Anterior cingulate cortex (tissue), 58 donors: ENCODE measurements at places on chromosomes 2 and 18.

- no peak for DNase-seq
These were observed 1220.1 kb downstream of the LRP1B start for GRCh38 chr2:140910683-140911082.

GRCh38 chr2:9703085-9703678 lies 72.4 kb upstream of the YWHAQ start:
- peak; percentile 63 for DNase-seq

GRCh38 chr2:523698-524270 lies 153.4 kb downstream of the TMEM18 start:
- DNase-seq: no peak

- DNase-seq: no peak
These were observed 389.5 kb upstream of the TNP1 start for GRCh38 chr2:217249121-217250012.

GRCh38 chr2:73289304-73289703 lies 4.0 kb downstream of the EGR4 start:
- DNase-seq: no peak

DNA sequence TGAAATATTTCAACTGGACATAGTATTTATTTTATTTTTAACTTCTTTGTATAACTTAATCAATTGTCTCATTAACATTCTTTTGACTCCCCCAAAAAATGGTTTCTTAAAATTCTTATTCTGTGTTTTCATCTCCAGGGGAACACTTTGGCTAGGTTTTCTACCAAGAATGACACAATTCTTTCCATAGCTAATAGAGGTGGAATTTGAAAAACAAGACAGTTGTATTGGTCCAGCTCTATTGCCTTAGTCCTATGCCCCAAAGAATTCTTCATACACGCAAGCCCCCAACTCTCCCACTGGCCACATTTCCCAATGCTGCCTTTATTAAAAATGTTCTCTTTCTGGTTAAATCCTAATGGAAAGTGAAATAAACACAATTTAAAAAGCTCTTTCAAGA lies 104.7 kb upstream of the PKDCC start:
- DNase-seq: no peak

- no peak for DNase-seq
These were observed 123.9 kb downstream of the ZFP36L2 start for GRCh38 chr2:43102366-43103092.

DNA sequence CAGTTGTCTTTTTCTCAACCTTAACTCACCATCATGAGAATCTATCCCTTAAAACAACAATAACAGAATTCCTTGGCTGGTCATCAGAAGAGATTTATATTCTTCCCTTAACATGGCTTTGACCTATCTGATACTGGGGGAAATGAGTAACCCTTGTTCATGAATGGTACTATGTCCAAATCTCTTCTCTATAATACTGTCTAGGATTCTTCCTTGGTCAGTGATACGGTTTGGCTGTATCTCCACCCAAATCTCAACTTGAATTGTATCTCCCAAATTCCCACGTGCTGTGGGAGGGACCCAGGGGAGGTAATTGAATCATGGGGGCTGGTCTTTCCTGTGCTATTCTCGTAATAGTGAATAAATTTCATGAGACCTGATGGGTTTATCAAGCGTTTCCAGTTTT lies 282.0 kb upstream of the SIX2 start:
- DNase-seq: no peak

DNA sequence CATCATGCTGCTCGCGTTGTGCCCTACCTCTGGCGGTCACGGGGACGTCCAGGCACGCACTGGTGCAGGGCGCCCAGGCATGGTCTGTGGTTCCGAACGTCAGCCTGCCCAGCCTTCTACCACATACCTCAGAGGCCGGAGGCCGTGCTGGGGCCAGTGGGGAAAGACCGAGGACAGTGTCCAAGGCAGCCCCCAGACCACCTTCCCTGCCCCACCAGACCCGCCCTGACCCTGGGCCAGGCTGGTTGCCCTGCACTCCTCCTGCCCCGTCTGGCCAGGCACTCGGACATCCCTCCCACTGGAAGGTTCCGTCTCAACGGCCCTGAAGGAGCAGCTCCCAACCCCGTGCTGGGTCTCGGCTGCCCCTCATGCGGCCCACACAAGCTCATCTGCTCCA lies 32.8 kb downstream of the SLC66A2 start:
- no peak for DNase-seq

GRCh38 chr18:33870059-33870458 lies 292.0 kb downstream of the ASXL3 start:
- no peak for DNase-seq

- DNase-seq: no peak
These were observed 44.3 kb downstream of the EPHA4 start for GRCh38 chr2:221527776-221528309.

DNA sequence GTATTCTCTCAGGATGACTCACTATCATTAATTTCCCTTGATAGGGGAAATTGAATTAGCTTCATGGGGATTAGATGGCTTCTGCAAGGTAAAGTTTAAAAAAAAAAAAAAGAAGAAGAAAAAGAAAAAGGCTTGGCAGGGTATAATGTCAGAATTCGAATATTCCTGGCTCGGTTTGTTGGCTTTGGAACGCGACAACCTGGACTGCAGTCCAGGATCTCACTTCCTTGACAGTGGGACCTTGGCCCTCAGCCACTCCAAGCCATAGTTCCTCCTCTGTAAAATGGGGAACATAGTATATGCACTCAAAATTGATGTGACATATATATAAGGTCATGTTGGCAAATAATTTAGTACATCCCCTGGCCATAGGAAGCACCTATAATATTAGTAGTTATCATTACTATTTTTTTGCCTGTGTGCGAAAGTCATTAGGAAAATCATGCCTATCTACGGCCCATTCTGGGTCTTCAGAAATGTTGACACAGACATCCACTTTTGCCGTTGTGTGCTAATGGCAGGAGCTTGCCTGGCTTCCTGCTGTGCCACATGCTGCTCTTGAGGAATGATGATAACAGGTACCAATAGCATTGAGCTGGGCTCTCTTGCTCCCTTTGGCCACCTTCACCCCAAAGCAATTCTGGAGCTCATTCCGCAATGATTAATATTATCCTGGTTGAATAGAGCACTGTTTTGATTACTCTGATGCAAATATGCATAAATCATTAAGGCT lies 97.9 kb downstream of the MTCL1 start:
- DNase-seq: no peak

DNA sequence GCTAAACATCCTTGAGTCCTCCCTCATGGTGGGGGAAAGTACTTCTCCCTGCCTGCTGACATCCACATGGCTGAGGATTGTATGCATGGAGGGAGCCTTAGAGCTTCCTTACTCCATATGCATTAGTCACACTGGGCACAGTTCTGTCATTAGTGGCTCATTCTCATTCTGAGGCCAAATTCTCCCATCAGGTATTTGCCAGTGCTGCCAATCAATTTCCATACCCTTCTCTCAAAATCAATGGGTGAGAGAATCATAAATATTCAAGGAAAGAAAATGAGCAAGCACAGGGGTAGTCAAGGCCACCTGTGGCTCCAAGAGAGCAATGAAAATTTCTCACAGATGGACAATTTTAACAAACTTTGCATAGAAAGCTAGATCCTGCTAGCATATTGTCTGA lies 422.6 kb upstream of the SETBP1 start:
- DNase-seq: no peak

GRCh38 chr2:121489284-121489683 lies 41.4 kb upstream of the RNU4ATAC start:
- no peak for DNase-seq

DNA sequence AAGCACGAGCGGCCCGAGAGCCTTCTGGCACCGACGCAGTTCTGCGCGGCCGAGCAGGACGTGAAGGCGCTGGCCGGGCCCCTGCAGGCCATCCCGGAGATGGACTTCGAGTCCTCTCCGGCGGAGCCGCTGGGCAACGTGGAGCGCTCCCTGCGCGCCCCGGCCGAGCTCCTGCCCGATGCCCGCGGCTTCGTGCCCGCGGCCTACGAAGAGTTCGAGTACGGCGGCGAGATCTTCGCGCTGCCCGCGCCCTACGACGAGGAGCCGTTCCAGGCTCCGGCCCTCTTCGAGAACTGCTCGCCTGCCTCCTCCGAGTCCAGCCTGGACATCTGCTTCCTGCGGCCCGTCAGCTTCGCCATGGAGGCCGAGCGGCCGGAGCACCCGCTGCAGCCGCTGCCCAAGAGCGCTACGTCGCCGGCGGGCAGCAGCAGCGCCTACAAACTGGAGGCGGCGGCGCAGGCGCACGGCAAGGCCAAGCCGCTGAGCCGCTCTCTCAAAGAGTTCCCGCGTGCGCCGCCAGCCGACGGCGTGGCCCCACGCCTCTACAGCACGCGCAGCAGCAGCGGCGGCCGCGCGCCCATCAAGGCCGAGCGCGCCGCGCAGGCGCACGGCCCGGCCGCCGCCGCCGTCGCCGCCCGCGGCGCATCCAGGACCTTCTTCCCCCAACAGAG lies 70.4 kb downstream of the ARHGEF33 start:
- DNase-seq: peak; percentile 28

DNA sequence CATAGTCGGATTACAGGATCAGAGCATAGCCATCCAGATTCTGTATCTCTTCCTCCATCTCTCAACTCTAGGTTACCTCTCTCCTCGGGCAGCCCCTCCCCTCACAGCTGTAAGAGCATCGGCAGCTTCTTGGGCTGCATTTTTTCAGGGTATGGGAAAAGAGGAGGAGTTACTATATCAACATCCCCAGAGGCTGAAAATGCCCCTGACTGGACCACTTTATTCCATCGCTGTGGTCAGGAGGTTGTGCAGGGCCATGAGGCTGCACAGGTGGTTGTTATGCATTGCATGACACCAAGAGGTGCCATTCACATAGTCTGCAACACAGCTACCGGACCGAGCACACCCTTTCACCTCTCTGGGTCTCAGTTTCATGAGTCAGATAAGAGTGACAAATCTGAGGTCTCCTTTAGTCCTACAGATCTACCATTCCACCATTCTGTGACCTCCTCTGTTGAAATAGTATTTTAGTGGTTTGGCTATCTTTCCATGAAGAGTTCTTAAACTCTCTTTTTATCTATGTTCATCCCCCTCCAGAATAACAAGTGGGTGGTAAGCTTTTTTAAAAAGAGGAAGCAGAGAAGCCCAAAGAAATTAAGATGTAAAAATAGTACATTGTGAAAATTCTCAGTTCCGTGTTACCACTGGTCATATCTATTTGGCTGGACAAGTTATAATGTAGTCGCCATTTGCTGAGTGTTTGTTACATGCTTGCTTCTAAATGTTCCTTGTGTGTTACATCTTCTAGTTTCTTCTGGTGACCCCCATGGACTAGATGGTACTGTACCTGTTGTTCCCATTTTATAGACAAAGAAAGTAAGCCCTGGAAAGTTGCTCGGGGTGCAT lies 56.6 kb upstream of the SLC1A4 start:
- DNase-seq: no peak

GRCh38 chr2:159497847-159498246 lies 118.5 kb downstream of the BAZ2B start:
- DNase-seq: no peak

DNA sequence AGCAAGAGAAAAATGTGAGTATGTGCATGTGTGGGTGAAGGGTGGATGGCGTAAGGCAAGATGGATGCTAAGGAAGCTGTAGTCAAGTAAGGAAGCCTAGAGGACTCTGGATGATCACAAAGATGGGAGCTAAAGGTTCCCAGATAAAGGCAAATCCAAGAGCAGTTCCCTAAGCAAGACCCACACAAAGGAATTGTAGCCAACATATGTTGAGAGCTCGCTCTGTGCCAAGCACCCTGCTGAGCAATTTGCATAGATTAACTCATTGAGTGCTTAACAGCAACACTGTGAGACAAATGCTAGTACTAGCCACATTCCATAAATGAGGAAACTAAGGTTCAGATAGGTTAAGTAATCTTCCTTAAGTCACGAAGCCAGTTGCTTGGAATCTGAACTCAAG lies 132.6 kb downstream of the C1D start:
- DNase-seq: no peak

DNA sequence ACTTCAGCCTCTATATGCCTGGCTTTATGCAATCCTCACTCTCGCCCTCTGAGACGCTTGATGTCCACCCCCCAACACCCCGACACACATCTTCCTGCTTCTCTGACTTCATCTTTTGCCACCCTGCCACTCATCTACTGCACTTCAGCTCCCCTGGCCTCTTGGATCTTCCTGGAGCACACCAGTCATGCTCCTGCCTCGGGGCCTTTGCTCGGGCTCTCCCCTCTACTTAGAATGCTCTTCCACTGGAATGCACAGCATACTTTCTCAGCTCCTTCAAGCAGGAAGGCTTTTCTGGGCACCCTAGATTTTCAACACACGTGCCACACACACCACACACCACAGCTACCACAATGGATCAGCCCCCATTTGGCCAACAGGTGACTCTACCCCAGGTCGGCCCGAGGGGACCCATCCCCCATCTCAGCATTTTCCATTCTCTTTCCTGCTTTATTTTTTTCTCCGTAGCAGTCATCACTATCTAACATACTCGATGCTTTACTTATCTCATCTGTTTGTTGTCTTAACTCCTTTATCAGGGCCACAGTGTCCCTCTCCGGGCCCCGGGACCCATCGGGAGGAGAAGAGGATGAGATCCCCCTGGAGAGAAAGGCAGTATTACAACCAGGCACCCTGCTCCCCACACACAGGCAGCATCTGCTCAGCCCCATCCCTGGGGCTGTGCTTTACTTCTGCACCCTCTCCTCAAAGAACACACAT lies 2.3 kb downstream of the RUFY4 start:
- no peak for DNase-seq

- DNase-seq: no peak
These were observed 14.0 kb downstream of the SMARCAL1 start for GRCh38 chr2:216426166-216426777.

DNA sequence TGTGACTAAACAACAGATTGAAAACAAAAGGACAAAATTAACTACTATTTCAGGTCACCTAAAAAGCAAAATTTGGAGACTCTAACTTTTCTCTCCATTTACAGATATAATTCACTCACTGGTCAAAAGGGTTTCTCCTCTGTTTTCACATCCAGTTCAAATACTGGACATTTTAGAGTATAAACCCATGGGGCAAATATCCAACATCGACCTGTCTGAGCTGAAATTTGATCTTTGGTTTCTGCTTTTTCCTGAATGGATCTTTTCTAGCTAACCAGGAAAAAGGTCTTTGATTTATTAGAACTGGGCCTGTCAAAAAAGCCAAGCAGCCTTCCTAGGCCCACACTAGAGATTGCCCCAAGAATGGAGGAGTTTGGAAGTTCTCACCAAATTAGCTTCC lies 69.3 kb upstream of the SATB2 start:
- no peak for DNase-seq

DNA sequence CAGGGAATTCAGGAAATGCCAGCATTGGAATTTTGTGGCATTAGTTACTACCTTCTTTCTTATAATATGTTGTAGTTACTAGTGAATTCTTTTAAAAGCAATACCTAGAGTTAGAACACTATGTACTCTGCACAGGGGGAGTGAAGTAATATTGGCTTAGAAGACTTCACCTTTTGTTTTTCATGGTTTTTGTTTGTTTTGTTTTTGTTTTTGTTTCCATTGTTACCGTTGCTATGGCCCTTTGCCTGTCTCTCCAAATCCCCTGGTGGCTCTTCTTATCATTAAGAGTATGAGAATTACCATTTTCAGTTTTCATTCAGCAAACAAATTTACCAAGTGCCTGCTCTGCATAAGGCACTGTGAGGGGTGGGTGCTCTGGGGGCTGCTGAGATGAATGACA lies 160.1 kb downstream of the HAUS1 start:
- no peak for DNase-seq
